ENCODE measurements at places on chromosomes 2 and 18. TPM values are rescaled to one million over a fixed set of nuclear protein-coding genes. Genes with fewer than 3 reads are reported as not detected.

- peak; percentile 69 for DNase-seq
These were observed 13.2 kb downstream of the DYSF start for GRCh38 chr2:71466301-71467179.

DNA sequence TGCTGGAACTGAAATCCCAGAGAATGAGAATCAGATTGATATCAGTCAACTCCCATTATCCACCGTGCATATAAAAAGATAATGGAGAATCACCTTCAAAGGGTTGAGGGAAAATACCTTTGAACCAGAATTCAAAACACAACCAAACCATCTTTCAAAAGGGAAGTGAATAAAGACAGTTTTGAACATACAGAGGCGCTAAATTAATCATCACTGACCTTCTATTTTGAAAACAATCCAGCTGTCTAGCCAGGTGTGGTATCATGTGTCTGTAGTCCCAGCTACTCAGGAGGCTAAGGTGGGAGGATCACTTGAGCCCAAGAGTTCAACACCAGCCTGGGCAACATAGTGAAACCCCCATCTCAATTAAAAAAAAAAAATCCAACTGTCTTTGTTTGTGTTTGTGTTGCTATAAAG is 63.6 kb downstream of the TRABD2A start:
- DNase-seq = no peak

GRCh38 chr2:110816404-110817365 is 84.3 kb downstream of the ACOXL start:
- DNase-seq = no peak

Gene ATL2
- 8.4 TPM for polyA plus RNA-seq

GRCh38 chr2:168172071-168172470 is 75.3 kb downstream of the STK39 start:
- no peak for DNase-seq

Gene FRZB
- polyA plus RNA-seq = 0.87 TPM

- no peak for DNase-seq
These were observed 1.2 kb upstream of the TRAPPC8 start for GRCh38 chr18:31943878-31944816.

Data from pancreas (tissue), 10 donors.